AG08395 (cell line): ENCODE measurements at places on chromosomes 5 and 9.

- DNase-seq: no peak
Observed at GRCh38 chr9:91359083-91359482, 2.6 kb downstream of the AUH start.

DNA sequence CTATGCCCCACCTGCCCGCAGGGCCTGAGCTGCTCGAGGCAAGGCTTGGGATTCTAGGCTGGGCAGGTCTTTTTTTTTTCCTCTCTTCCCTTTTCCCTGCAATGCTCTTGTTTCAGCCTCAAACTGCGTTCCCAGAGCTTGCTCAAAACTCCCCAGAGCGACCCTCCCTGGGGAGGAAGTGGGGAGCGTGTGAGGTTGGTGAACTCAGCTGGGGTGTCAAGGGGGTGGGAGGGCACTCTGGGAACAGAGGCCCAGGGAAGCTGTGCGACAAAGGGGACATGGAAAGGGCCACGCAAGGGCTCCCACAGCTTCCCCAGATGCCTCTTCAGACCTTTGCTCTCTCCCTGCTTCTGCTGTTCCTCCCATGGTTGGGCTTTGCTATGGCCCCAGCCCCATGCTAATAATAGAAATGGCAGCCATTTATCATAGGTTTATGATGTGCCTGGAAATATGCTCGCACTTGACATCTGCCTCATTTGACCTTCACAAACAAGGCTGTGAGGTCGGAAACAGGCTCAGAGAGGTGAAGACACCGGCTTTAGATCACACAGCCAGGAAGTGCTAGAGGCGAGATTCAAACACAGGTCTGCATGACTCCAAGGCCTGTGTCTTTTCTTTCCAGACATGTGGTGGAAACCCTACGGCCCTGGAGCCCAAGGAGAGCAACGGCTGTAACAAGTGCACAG lies 40.9 kb upstream of the IL17B start:
- no peak for DNase-seq

GRCh38 chr9:74653410-74654080 lies 156.4 kb downstream of the RORB start:
- no peak for DNase-seq

GRCh38 chr5:146618434-146618833 lies 102.4 kb upstream of the GPR151 start:
- DNase-seq: no peak

GRCh38 chr5:61333321-61333953 lies 1.4 kb downstream of the ZSWIM6 start:
- DNase-seq: peak; percentile 18

DNA sequence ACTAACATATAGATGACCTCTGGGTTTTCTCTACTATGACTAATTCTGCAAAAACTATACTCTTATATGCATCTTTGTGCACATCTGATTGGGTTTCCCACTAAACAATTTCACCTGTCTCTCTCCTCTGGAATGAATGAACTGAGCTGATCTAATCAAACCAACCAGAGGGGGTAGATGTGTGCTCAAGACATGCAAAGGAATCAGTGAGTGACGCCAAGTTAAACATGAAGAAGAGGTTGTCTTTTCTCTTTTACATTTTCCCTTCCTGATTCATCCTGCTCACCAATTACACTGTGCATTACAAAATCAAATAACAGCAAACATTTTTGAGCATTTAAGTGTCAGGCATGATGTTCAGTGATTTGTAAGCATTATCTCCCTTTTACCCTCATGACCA lies 29.6 kb upstream of the GRXCR2 start:
- DNase-seq: no peak

GRCh38 chr9:19748278-19749126 lies 40.3 kb downstream of the SLC24A2 start:
- DNase-seq: no peak

DNA sequence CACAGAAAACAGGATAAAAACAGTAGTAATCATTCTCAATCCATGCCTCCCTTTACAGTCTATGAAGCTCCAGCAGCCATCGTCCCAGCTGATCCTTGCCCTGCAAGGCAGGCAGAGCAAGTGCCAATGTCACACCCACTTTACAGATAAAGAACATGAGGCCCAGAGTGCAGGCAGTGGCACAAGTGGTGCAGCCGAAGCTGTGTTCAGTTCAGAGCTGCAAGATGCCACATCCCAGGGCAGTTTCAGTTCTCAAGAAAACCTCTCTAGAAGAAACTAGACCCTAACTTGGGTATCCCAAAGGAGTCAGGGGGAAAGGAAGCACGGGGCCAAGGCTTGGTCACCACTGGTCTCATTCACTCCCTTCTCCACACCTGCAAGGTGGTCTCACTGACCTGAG lies 34.6 kb upstream of the CPLX2 start:
- DNase-seq: no peak

- DNase-seq: no peak
Observed at GRCh38 chr9:114371973-114372917, 15.5 kb downstream of the AKNA start.

- DNase-seq: no peak
Observed at GRCh38 chr9:27586304-27586703, 13.0 kb upstream of the C9orf72 start.

DNA sequence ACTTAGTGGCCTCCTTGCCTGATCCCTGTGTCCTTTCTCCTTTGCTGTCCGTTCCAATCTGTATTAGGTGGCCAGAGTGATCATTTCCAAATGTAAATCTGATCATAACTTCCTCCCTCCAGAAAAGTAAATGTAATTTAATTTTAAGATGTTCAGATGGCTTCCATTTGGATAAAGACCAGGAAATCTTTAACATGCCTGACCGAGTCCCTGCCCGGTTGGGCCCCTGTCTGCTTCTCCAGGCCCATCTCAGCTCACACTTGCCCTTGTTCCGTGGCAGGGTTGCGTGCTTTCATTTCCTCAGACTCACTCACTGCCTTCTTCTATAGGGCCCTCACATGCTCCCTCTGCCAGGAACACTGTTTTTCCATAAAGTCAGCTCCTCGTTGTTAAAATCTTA lies 7.6 kb downstream of the MAP3K1 start:
- DNase-seq: no peak
